ENCODE measurements at places on chromosomes 3 and 15.

GRCh38 chr3:193805448-193805847 is 212.4 kb downstream of the OPA1 start:
- no peak for DNase-seq

- DNase-seq: no peak
Observed at GRCh38 chr3:106120356-106120755, 251.5 kb upstream of the CBLB start.

DNA sequence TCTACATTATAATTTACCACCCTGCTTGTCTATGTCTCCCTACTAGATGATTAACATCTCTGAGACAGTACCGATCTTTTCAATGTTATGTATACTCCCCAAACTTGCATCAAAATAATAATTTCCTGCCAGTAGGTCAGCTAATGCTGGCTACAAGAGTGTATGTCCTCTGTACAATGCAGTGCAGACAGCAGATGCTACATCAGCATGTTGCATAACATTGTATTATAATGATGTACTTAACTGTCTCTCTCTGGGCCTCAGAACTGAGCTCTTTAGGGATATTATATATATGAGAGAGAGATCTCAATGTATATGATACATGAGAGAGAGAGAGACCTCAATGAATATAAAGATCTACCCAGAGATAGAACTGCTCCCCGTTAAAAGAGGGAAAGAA is 456.6 kb downstream of the SHQ1 start:
- no peak for DNase-seq

GRCh38 chr3:38555149-38555840 is 59.2 kb downstream of the EXOG start:
- no peak for DNase-seq

DNA sequence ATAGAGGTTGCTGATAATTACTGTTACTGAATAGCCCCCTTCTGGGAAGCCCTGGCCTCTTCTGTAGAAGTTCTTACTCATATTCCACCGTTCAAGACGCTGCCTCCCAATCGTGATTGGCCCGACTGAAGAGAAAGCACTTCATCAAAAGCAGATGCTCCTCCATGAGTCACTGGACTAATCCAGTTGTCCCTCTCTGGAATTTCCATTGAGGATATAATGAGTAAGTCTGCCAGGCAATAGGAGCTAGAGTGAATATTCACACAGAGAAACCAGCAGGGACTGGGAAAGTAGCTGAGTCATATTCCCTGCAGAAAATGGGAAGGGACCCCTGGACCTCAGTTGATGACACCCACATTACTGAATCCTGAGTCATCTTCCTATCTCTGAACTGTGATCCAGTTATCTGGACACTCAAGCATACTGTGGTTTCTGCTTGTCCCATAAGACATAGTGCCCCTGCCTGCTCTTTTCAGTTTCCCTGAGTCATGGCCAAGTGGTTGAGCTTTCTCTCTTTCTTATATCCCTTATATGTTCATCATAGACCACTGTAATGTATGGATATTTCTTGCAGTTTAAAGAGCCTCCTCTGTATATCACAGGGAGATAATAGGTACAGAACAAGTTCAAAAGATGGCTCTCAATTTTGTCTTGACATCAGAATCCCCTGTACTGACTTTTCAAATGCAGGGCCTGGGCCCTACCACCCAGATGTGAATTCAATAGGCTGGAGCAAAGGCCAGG is 151.2 kb upstream of the CDIN1 start:
- DNase-seq: no peak

DNA sequence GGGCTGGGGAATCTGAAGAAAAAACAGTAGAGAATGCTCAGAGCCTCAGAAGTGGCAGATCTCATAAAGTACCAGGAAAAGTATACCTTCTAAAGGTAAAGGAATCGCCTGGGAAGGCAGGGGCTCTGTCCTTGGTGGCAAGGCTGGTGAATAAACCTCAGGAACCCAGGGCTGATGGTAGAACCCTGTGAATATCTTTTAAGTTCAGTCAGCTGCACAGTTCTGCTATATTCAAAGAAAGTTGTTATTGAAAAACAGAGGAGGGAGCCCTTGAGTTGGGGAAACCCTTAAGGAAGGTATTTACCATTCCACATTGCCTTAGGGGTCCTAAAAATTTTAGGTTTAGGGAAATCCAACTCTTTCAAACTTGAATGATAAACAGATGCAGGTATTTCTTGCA is 31.2 kb downstream of the ZPLD1 start:
- DNase-seq: no peak

Data from OCI-LY7 (cell line).